ENCODE measurements at places on chromosomes 1 and 21.

- peak; percentile 60 for DNase-seq
Observed at GRCh38 chr1:77533660-77534305, 148.7 kb downstream of the ZZZ3 start.

DNA sequence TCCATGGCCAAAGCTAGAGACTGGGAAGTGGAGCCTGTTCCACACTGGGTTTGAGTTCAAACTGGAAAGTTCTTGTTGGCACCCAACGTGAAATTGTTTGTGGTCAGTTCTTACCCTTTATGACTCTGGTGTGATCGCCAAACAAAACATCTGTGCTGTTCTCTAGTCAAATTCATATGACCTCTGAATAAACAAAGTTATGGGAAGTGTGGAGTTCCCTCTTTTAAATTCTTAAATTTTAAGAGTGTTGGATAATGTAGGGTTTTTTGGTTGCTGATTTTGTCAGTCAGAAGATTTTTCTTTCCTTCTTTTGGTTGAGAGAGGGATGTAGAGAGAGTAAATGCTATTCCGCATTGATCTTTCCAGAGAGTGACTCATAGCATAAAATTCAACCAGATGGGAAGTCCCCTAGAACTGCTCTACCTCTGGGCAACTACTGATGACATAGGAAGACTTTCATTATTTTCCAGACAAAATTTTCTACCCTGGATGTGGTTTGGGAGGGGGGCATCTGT is 36.4 kb downstream of the CHML start:
- no peak for DNase-seq

GRCh38 chr1:37484325-37485051 is 10.1 kb downstream of the ZC3H12A start:
- DNase-seq: no peak

GRCh38 chr1:201054091-201054543 is 30.6 kb upstream of the KIF21B start:
- DNase-seq: no peak

DNA sequence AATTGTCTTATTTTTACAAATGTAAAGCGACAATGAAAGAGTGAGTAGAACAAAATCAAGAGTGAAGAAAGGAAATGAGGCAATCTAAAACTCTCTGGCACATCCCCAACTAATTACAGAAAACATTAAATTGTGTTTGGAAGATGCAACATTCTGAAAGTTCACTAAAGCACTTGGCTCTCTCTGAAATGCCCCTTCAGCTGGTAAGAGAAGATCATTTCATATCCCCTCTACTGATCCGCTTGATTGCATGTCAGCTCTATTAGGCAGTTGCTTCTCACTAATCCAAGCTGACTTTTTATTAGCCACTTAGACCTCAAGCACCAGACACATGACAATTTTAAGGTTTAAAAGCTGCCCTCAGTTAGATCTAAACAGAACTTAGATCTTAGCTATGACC is 262.8 kb upstream of the PRMT6 start:
- DNase-seq: no peak

GRCh38 chr1:55827350-55827749 is 612.2 kb upstream of the USP24 start:
- no peak for DNase-seq

GRCh38 chr1:213414346-213414745 is 363.3 kb downstream of the RPS6KC1 start:
- DNase-seq: no peak

DNA sequence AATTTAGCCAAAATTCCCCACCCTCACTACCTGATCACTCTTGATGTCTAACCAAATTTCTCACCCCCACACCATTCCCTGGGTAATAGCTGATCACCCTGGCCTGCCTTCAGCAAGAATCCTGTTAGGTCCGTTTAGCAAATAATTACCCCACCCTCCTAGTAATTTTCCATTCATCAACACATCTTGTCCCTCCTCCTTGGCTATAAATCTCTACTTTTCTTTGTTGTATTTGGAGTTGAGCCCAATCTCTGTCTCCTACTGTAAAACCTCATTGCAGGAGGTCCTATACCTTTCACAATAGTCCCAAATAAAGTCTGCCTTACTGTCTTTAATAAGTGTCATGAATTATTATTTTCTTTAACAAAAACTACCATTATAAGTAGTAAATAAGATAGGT is 6.9 kb upstream of the PRKAA2 start:
- DNase-seq: no peak

DNA sequence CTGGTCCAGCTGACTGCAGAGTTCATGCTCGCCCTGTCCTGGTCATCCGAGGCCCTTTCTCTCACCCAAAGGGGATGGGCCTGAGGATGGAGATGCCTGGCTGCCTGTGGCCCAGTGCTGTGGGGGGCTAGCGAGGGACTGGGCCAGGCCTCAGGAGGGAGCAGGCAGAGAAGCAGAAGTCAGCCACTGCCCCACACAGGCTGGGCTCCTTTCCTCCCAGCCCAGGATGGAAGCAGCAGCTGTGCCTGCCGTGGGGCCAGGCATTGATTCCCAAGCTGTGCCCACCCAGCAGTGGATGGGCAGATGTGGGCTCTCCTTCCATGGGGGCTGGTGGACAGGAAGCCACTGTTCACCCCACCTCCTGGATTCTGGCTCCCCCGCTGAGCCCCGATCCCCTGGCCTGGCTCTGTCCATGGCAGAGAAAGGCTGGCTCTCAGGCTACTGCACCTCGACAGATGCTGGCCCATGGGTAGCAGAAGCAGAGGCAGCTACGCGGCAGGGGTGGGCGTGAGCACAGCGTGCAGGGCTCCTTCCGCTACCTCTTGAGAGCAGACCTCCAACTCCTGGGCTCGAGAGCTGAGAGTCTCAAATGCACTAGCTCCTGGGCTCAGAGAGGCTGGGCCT is 24.6 kb downstream of the RUNX3 start:
- DNase-seq: no peak

DNA sequence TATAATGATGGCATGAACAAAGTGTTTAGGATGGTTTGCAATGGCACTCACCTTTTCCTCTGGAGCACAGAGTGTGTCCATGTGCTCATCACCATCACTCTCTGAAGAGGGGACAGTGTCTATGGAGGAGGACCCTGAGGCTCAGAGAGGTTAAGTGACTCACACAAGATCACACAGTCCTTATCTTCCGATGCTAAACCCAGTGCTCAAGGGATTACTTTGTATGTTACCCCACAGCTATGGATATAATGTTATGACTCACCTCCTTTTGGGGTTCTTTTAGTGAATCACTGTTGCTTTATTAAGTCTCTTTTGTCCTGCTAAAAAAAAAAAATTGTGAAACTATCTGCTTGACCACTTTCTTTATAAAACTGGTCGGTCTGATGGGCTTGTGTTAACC is 67.6 kb downstream of the TENT5C start:
- DNase-seq: no peak

DNA sequence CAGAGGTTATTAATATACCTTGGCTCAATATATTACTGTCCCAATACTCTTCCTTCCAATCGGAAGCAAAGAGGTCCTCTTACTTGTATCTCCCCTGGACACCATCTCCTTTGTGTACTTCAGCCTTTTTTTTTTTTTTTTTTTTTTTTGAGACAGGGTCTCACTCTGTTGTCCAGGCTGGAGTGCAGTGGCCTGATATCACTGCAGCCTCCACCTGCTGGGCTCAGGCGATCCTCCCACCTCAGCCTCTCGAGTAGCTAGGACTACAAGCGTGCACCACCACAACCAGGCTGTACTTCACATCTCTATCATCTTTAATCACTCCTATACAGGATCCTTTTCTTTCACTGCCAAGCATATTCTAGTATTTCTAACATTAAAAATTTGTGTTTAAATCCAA is 2.8 kb upstream of the DARS2 start:
- DNase-seq: no peak

GRCh38 chr1:188350104-188350503 is 1521.4 kb downstream of the PLA2G4A start:
- DNase-seq: no peak

GRCh38 chr1:22290611-22291010 is 147.7 kb upstream of the WNT4 start:
- no peak for DNase-seq

GRCh38 chr1:218592688-218593087 is 247.6 kb downstream of the TGFB2 start:
- no peak for DNase-seq

- DNase-seq: no peak
Observed at GRCh38 chr1:40635763-40636500, 29.6 kb downstream of the RIMS3 start.

DNA sequence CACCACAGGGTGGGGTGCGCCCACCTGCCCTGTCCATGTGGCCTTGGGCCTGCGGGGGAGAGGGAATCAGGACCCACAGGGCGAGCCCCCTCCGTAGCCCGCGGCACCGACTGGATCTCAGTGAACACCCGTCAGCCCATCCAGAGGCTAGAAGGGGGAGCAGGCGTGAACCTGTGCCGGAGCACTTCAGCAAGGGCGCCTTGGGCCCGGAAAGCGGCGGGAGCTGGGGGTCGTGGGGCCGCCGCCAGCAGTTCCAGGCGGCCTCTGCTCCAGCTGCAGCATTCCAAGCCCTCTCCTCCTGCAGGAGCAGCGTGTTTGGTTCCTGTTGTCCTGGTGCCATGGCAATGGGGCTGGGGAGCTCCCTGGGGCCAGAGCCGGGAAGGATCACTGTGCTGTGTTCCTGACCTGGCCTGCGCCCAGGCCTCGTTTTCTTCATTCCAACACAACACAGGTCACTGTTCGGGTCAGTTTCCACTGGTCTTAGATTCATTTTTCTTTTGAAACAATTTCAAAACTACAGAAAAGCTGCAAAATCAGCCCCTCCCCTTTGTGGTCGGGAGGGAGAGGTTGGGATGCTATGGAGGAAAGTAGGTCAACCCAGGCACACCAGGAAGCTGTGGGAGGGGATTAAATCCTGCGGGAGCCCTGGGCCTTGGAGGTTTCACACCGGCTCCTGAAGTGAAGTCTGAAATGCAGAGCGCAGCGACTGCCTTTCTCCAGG is 18.8 kb downstream of the SLX9 start:
- no peak for DNase-seq

DNA sequence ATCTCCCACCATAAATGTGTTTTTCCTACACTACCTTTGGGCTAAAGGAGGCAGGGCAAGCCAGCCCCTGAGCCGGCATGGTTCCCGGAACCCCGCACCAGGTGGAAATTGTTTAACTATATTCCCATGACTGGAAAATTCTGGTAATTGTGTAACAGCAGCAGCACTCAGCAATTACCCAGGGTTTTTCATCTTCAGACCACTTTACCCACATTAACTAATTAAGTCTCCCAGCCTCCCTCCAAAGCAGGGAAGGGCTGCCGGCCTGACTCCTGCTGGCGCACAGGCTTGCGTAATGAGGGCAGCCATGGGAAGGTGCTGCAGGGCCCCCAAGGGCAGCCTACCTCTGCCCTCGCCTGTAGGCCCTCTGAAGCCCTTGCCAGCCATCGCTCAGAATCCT is 140.7 kb upstream of the VAMP3 start:
- no peak for DNase-seq

DNA sequence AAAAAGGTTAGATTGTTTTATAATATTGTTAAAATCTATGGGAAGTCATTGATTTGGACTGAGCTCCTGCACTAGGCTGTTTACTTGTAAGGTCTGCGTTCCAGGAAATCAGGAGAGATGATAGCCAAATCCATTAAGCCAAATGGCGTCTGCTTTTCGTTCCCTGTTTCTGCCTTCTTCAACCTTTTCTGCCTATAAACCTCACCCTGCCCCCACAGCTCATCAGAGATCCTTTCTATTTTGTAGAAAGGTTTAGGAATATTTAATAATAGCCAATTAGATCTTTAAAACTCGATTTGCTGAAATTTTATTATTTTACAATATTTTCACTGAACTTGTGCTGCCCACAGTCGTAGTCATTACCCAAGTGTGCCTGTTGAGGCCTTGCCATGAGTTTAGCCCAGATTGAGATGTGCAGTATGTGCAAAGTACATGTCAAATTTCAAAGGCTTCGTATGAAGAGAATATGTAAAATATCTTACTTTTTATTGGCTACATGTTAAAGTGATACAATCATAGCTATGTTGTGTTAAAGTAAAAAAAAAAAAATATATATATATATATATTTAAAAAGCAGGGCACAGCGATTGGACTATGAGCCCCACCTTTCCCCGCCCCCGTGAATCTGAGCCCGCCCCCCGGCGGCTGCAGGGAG is 444 bp upstream of the IARS2 start:
- no peak for DNase-seq

GRCh38 chr1:168551688-168552087 is 7.9 kb upstream of the XCL2 start:
- no peak for DNase-seq

DNA sequence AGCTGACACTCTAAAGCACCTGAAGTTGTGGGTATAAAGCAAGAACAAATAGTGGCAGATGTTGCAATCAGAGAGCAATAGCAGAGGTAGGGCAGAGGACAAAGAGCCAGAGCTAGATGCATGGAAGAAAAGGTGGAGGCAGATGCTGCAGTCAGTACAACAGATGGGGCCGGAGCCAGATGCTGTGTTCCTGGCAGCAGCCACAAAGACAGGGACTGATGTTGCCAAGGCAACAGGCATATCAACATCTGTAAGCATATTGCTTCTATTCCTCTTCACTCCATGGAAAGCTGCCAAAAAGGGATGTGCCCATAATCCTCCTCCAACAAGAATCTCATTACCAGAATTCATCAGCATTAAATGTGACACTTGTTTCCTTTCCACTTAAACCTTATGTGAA is 108.0 kb downstream of the TNNI3K start:
- DNase-seq: no peak

DNA sequence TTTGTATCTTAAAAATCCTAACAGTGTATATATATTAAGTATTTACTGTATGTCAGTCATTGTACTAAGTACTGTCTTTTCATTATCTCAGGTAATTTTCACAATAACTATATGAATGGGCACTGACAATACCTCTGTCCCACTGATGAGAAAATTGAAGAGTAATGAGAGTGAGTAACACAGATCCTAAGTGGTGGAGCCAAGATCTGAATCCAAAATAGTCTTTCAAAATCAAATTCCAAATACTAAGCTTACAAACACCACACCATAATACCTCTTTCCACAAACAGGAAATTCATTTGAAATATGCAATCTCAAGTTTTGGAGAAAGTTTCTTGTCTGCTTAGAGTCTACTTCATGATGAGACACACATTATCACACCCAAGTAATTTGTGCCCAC is 105.9 kb upstream of the EDEM3 start:
- no peak for DNase-seq

- no peak for DNase-seq
Observed at GRCh38 chr1:225977937-225978748, 21.0 kb downstream of the SDE2 start.

DNA sequence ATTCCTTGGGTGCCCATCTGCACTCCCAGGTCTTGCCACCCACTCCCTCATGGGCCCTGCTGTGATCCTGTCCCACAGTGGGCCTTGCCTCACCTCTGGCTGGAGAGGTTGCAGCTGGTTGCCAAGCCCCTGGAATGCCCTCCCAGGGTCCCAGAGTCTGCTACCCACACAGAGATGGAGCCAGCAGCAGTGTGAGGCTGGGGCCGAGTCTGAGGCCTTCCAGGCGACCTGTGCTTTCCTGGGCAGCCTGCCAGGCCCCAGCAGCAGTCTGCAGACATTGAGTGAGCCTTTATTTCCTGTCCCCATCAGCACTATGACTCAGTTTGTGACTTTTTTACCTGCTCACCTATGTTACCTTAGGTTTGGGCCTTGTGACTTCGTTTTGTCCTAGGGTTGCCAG is 25.0 kb upstream of the TSPAN2 start:
- DNase-seq: peak; percentile 15

- no peak for DNase-seq
Observed at GRCh38 chr1:47627471-47628370, 189.9 kb downstream of the FOXD2 start.

- no peak for DNase-seq
Observed at GRCh38 chr1:13587256-13588030, 3.8 kb downstream of the PDPN start.

- DNase-seq: peak; percentile 17
Observed at GRCh38 chr1:31701091-31701736, 2.6 kb downstream of the COL16A1 start.
